ENCODE measurements at places on chromosomes 1 and 21. TPM values are rescaled to one million over a fixed set of nuclear protein-coding genes. Genes with fewer than 3 reads are reported as not detected.

GRCh38 chr1:3312310-3312897 lies 142.1 kb upstream of the ARHGEF16 start:
- no peak for DNase-seq

DNA sequence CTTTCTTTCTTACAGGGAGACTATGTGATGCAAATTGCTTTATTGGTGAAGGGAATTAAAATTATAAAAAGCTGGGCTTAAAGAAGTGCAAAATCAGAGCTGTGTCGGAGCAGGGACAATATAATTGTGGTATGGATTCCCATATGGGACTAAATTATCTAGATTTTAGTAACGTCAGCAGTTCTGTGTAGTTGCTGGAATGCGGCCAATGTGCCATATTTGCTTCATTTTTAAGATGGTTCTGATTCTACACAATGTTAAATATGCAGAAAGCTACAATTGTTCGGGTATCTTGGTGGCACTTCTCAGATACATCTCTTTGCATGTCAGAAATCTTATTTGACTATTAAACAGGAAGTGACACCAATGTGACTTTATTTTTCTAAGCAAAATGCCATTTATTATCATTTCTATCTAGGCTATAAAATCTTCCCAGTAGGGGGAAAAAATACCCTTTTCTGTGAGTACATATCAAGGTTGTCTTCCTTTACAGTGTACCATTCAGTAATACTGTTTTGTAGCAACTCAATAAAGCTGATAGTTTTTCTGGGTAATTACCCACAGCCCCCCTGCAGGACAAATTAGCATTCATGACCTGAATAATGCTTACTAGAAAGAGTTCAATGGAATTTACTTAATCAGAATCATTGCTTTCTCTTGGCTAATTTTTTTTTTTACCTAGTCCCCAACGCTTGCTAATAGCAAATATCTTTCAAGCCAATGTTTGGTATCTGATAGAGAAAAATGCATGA lies 288.3 kb upstream of the ADGRL2 start:
- no peak for DNase-seq

Gene LYPLA2
- 65.1 TPM for total RNA-seq

DNA sequence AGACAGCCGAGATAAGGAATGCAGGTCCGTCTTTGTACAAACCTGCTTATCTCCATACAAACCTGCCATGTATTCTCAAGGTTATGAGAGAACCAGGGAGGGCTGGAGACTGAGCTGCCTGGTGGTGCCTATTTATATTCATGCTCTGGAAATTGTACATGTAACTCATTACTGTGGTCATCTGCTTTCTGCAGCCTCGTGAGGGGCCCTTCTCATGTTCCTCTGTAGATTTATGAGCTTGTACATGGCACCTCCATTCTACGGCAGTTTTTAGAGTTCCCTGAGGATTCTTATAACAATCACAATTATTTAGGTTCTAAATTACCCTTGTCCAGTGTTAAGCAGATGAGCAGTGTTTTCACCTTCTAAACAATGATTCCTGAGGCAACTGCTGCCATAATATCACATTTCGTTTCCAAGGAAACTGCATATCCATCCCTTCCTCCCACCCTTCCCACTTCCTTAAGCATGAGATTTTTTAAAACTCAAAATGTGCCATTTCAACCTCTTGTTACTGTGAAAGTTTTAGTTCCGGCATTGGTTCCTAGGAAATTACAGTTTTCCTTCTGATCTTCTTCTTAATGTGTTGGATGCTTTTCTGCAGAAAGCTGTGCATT lies 112.1 kb downstream of the ST6GALNAC3 start:
- no peak for DNase-seq

Gene HPDL
- 0.55 TPM for total RNA-seq

DNA sequence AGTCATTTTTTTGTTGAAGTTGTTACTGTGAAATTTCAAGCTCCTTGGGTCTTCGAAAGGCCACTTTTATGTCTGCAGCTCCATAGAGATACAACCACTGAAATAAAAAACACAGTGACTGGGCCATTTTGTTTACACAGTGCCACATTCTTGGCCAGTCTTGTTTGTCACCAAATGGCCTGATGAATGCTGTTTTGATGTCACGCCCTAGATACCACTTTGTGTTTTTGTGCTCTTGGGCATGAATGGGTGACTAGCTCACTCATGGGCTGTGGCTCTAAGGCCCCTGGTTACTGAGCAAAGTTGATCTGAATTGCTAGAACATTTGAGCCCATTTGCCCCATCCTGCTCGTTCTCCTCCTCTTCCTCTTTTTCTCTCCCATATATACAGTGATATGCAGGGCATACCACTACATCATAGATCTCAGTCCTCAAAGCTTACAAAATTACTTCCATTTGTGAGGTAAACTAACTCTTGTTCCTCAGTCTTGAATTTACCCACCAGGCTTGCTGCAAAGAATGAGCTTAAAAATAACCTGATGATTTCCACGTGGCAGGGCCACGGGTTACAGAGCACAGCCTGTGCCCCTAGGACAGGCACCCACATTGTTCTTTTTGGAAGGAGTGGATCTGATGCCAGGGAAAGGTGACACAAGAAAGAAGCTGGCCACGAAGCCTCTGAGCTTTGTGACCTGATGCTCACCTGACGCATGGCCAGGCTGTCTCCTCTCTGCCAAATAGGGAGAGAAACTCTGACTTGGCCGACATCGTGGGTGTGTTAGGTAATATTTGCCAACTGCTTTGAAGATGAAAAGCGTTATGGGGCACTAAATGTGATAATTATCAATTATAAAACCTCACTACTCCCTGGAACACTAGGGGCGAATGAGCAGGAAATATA lies 92.4 kb downstream of the RUNX1 start:
- DNase-seq, result no peak

Gene CACNA1S
- total RNA-seq, result not detected

GRCh38 chr1:162719678-162720077 lies 70.8 kb upstream of the HSD17B7 start:
- no peak for DNase-seq

Gene HJV
- total RNA-seq, result not detected

All from HFFc6 (cell line).